ENCODE measurements at places on chromosomes 5 and 9.
A peak's percentile ranks its signal among the peaks of the same experiment; 100 is the strongest.

DNA sequence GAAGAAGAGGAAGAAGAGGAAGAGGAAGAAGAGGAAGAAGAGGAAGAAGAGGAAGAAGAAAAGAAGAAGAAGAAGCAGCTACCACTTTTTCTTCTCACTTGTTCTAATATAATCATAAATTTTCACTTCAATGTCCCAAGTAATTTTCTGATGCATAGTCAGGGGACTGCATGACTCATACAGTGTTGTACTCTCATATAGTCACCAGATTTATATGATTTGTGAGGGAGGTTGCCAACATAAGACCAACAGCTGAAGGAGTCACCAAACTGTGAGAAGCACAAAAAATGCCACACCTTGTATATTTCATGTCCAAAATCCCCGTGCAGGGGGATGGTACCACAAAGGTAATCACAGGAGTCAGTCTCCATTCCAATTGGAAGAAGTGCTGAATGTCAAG lies 32.7 kb upstream of the DMRTA1 start:
- no peak for DNase-seq

DNA sequence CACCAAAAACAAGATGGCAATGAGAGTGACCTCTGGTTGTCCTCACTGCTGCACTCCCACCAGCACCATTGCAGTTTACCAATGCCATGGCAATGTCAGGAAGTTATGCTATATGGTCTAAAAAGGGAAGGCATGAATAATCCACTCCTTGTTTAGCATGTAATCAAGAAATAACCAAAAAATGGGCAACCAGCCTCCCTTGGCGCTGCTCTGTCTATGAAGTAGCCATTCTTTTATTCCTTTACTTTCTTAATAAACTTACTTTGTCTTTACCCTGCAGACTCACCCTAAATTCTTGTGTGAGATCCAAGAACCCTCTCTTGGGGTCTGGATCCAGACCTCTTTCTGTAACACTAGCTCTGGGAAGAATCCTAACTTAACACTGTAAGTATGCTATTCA lies 127.4 kb upstream of the IFNE start:
- no peak for DNase-seq

DNA sequence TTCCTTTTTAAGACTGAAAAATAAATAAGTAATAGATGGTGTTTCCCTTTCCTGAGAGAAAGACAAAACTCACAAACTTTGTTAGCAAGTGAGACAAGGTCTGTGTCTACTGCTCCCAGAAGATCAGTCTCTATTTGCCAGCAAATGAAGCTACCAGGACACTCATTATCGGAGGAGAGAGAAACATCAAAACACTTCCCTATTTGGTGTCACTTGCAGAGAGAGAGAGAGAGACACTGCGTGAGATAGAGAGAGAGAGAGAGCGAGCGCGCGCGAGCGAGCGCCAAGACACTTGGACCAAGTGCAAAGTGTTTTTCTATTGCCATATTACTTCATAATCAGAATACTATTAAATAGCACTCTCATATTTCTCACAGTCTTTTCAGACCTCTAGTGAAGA lies 142.7 kb downstream of the KCNN2 start:
- DNase-seq: no peak

DNA sequence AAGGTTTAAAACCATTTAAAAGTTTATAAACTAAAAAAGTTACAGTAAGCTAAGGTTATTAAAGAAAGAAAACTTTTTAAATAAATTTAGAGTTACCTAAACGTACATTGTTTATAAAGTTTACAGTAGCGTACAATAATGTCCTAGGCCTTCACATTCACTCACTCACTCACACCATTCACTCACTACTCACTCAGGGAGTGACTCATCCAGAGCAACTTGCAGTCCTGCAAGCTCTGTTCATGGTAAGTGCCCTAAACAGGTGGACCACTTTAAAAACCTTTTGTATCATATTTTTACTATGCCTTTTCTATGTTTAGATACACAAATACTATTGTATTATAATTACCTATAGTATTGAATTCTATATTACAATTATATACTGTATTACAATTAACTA lies 190.8 kb upstream of the RASA1 start:
- DNase-seq: no peak

- peak; percentile 60 for DNase-seq
Measured at GRCh38 chr9:69583645-69584234, 88.4 kb downstream of the APBA1 start.

DNA sequence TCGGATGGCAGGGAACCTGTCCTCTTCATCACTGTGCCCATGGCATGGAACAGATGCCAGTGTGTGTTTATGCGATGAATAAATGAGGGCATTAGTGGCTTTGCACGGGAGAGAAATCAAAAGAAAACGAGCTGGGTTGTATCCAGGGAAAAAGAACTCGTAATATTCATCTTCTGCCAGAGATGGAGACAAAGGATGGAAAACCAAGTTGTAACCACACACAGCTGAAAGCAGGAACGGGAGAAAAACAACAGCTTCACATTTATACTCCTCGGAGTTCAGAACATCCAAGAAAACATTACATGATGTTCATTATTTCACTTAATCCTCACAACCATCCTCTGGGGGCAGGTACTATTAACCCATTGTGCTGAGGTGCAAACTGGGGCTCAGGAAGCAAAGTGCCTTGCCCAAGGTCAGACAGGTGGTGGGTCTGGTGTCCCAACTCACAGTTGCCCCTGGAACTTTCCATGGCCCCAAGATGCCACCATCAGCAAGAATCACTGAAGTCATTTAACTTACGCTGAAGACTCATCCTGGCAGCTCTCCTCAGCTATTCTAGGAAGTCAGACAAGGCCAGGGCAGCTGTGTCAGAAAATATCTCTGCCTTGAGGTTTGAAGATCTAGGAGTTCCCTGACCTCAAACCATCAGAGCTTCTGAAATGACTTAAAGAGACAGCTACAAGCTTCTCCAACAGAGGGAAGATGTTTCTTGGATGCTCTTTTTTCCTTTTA lies 250.4 kb downstream of the NSG2 start:
- no peak for DNase-seq

- no peak for DNase-seq
Measured at GRCh38 chr5:161376034-161376433, 170.5 kb downstream of the GABRB2 start.

- no peak for DNase-seq
Measured at GRCh38 chr5:77518304-77518703, 26.2 kb upstream of the WDR41 start.

GRCh38 chr9:84655447-84655846 lies 14.1 kb upstream of the NTRK2 start:
- no peak for DNase-seq

GRCh38 chr5:107546719-107547118 lies 124.0 kb downstream of the EFNA5 start:
- no peak for DNase-seq

DNA sequence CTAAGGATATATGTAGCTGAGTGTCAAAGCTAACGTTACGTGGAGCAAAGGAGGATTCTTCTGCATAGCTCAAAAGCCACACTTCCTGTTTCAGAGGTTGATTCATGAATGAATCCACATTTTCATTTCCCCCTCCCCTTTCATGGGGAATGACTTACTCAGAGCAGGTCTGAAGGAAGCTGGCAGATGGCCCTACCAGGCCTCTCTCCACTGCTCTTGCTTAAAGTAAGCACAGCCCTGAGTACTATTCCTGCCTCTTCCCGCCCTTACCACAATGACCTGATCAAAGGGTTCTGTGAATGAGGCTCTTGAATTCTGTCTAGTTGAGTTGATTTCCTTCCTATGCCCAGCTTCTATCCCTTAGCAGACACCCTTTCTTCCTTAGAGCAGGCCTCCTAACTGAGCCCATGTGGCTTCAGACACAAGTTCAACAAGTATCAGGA lies 6.3 kb downstream of the IGIP start:
- peak; percentile 41 for DNase-seq

DNA sequence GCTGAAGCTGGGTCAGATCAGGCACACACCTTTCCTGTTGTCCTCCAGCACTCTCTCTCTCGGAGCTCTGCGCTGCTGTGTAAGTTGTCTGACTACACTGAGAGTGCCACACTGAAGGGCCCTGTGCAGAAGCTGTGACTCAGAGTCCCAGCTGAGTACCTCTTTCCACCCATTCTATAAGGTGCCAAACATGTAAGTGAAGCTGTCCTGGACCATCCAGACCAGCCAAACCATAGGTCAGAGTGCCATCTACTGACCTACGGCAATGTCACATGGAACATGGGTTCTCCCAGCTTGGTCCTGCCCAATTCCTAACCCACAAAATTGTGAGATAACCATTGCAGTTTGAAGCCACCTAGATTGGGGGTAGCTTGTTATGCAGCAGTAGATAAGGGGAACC lies 68.2 kb downstream of the ADCY2 start:
- peak; percentile 46 for DNase-seq

GRCh38 chr5:128854931-128855330 lies 110.4 kb upstream of the SLC27A6 start:
- no peak for DNase-seq

DNA sequence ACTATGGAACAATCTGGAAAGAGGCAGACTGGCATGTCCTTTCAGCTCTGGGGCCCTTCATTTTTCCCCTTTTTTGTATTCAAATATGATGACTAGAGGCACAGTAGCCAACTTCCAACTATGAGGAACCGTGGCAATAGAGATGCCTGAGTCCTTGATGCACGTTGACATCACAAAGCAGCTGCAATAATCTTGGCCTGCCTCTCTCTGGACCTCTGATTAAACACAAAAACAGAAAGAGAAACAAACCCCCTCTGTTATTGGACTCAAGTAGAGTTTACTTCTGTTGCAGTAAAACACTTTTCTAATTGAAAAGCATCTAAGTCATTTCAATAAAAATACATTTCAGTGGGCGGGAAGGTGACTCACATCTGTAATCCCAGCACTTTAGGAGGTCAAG lies 122.2 kb upstream of the GRAMD2B start:
- no peak for DNase-seq

DNA sequence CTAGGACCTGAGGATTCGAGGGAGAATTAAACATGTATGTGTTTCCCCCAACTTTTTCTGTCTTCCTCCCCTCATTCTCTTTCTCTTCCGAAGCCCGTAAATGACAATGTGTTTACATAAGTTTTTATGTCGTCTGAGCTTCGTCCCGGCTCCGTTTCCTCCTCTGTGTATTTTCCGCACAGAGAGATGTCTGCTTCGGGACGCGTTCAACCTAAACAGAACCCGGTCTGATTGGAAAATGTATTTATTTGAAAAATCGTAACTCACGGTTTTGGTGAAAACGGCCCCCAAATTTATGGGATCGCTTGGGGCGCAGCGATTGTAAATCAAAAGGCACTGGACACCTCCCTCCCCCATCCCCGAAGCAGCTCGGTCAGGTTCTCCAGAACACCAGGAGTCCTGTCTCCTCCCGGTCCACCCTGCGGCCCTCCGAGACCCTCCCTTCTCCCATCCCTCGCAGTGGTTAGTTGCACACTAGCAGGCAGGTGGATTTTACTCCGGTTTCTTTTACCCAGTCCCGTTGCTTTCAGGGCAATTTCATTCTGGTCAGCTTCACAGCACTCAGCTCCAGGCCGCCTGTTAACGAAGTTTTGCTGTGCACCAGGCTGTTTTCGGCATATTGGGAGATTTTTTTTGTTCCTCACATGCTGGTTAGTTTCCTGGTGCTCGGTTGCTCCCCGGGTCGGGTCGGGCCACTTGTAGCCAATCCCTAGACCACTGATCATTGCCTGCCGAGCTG lies 5.8 kb upstream of the HAND1 start:
- DNase-seq: peak; percentile 73

- no peak for DNase-seq
Measured at GRCh38 chr9:126375386-126375785, 48.8 kb downstream of the MVB12B start.

- DNase-seq: peak; percentile 29
Measured at GRCh38 chr9:38263532-38263931, 129.0 kb upstream of the ALDH1B1 start.

- DNase-seq: no peak
Measured at GRCh38 chr9:91047529-91047928, 245.9 kb downstream of the SYK start.

Data from WERI-Rb-1 (cell line).